Right cardiac atrium (tissue), 5 donors: ENCODE measurements at places on chromosomes 6 and 20. TPM values are rescaled to one million over a fixed set of nuclear protein-coding genes. Genes with fewer than 3 reads are reported as not detected.

Gene MUCL3
- polyA plus RNA-seq, result not detected

Gene KIF25
- polyA plus RNA-seq, result 0.25 TPM

Gene SYTL3
- 5.0 TPM for polyA plus RNA-seq

Gene MUC21
- polyA plus RNA-seq, result 0.07 TPM

GRCh38 chr20:51797357-51798025 is 4.8 kb downstream of the SALL4 start:
- no peak for DNase-seq

- DNase-seq, result no peak
Observed at GRCh38 chr6:2508071-2508470, 242.7 kb downstream of the MYLK4 start.

DNA sequence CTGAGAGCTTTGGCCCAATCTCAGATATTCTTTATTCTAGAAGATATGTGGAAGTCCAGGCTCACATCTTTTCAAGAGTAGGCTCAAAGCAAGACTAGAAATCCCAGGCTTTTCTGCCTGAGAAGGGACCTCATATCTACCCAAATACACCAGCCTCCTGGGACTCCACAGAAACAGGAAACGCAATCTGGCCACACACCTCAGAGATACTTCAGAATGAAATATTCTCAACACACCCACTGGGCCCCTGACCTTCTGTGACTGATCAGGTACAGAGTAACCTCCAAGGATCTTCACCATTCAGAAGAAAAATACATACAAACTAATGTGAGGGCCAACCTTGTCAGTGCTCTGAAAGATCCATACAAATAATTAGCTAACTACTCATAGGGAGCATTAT is 183.2 kb downstream of the HIVEP2 start:
- no peak for DNase-seq

GRCh38 chr6:111664565-111665030 is 58.9 kb upstream of the TRAF3IP2 start:
- no peak for DNase-seq

DNA sequence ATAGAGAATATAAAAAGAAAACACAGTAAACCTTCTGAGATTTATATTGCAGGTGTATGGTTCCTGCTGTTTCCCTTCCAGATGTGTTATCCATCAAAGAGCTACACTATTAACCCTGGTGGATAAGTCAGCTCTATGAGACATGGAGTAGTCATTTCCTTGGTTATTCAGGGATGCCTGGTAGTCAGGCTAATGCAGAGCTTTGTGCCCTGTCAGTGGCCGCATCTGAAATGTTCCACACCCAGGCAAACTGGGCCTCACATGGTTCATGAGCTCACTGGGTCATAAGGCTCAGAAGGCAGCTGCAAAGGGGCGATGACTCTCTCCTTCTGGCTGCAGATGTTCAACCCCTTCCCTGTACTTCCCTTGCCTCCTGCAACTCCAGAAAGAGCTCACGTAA is 473.6 kb downstream of the EPHA7 start:
- DNase-seq, result no peak

DNA sequence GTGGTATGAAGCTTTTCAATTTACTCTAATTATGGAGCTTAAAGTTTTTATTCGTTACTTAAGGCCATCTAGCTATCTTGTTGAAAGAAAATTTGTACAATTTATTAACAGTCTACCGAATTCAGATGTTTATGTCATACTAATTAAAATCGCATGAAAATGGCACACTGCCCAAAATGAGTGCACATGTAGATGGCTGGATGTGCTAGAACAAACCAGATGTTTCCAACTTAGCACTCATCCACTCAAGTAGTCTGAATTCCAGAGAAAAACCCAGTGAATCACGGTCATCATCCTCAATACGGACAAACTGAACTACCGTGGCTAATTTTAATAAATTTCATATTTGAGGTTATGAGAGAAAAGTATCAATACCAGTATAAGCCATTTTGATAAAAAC is 70.4 kb downstream of the COL12A1 start:
- no peak for DNase-seq

- no peak for DNase-seq
Observed at GRCh38 chr20:24676353-24676977, 207.0 kb downstream of the SYNDIG1 start.

- no peak for DNase-seq
Observed at GRCh38 chr20:8133310-8133768, 1.3 kb downstream of the PLCB1 start.

GRCh38 chr20:62739067-62739466 is 30.4 kb downstream of the NTSR1 start:
- DNase-seq, result no peak

DNA sequence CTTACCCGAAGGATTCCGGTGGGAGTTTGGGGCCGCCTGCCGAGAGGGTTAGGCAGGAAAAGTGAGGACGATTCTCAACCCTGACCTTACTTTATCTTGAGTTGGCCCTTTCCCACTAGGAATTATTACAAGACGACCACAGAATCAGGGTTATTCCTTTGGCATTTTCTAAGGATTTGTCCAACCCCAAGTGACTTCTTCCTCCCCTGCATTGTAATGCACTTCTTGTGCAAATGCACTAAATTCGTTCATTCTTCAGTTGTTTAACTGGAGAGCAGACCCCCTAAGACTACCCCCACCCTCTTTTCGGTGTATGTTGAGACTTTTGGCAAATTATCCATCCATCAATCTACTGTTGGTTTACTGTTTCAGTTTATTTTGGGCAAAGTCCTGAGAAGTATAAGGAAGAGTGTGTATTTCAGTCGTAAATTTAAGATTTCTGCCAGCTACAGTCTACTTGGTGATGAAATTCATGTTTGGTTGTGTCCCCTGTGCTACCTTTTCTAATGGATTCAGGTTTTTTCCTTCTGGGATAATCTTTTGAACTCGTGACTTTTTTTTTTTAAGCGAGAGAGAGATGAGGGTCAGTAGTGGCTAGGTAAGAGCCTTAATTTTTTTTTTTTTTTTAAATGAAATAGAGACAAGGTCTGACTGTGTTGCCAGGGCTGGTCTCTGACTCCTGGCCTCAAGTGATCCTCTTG is 611 bp upstream of the TMEM217 start:
- DNase-seq, result no peak

DNA sequence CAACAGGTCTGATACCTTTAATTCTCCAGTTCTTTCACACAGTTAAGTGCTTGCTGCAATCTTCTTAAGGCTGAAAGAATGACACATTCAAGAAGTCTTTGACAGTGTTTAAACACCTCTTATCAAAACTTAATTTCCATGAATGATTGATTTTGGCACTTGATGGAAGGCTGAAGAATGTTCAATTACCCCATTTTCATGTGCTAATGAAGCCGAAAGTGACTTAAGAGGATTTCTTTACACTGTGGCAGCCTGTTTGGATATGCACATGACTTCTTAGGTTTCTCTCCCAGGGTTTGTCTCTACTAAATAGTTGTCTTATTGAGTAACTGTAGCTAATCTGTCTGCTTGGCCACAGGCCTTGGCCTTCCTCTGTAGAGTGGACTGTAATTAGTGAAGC is 81.1 kb upstream of the PRDM1 start:
- no peak for DNase-seq

DNA sequence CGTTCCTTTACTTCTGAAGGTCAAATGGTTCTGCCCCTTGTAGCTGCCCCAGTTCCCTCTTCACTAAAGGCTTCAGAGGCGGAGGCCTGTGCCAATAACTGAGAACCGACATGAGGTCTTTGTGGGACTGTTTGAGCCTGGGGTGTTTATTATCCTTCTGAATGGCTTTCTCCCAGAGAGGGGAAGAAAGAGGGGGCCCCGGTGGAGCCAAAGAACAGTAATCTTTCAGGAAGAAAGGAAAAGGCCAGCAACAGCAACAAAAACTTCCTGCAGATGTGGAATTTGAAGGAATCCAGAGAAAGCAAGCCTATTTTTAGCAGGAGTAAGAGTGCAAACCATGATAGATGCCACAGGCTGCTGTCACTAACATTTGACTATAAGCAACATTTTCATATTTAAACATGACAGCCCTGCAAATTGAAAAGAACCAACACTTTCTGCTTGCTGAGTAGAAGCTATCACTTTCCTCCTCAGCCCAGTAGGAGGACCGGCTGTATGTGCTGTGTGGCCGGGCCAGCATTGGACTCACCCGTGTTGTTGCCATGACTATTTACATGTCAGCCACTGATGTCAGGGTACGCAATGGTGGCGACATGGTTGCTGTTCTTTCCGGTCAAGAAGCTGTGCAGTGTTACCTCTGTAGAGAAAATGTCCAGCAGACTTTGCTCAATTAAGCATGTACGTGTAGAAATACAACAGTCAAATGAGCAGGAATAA is 121.3 kb downstream of the SOBP start:
- peak; percentile 62 for DNase-seq

- DNase-seq, result no peak
Observed at GRCh38 chr6:32779036-32779435, 15.7 kb upstream of the HLA-DQB2 start.

- DNase-seq, result no peak
Observed at GRCh38 chr6:93164781-93165180, 254.6 kb downstream of the EPHA7 start.

GRCh38 chr6:149154261-149154821 is 163.2 kb upstream of the TAB2 start:
- no peak for DNase-seq

GRCh38 chr20:1783245-1783644 is 112.0 kb upstream of the SIRPA start:
- no peak for DNase-seq

DNA sequence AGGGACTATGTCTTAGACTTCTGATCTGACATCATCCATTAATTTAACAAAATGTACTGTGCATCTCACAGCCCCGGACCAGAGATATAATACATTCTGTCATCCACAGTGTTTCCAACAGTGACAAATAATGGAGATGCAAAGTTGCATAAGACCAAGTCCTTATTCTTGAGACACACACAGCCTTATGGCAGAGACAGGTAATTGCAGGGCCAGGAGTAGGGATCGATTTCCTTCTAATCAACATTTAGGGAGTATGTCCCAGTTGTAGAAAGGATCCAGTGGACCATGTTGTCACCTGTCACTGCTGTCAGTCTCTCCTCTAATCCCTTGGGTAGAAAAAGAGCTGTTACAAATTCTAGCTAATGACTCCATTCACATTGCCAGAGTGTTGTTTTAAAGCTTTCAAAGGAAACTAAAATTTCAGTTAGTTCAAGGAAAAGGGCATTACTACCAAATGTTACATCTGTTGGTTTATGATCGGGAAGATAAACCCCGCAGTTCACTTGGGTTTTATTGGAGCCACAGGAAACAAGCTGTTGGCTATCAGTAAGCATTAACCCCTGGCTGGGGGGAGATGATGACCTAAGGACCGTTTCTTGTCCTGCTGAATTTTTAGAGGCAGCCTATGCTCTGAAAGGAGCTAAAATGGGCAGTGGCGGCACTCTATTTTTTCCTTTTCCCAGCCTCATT is 111.4 kb upstream of the ATXN1 start:
- DNase-seq, result no peak

DNA sequence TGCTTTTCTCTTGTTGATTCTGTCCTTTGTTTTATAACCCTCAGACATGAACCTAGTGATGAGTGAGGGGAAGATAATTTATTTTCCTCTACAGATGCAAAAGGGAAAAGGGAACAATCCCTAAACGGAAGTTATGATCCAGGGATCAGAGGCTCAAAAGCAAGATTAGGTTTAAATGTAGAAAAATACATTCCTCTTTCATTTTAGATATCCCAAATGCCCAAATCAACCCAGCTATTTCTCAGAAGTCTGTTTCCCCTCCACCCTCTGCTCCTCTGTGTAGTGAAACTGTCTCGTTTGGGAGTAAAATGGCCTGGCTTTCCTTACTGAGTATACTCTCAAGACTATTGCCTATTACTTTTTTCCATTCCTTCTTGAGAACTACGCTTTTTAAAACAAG is 97.1 kb downstream of the PRL start:
- no peak for DNase-seq

DNA sequence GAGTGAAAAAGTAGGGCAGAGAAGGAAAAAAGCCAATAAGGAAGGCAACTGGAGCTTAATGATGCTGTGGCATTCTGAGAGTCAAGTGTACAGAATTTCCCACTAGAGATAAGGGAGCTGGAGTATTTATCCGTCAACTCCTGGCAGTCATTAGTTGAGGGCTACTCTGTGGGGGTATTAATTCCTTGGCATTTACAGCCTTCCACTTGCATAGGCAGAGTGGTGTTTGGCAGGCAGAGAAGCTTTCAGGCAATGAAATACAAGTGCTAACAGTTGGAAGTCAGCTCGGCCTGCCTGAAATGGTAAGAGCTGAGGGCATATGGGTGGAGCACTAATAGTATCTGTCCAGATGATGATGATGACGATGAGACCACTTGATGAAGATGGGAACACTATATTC is 207.3 kb upstream of the FLRT3 start:
- DNase-seq, result no peak

DNA sequence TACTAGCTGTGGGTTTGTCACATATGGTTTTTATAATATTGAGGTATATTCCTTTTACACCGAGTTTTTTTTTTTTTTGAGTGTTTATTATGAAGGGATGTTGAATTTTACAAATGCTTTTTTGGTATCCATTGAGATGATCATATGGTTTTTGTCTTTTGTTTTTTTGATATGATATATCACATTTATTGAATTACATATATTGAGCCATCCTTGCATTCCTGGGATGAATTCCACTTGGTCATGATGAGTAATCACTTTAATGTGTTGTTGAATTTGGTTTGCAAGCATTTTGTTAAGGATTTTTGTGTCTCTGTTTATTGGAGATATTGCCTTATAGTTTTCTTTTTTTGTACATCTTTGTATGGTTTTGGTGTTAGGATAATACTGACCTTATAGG is 3.3 kb upstream of the ZNF337 start:
- DNase-seq, result no peak

- DNase-seq, result no peak
Observed at GRCh38 chr20:35991142-35991771, 22.9 kb downstream of the CNBD2 start.
